ENCODE measurements at places on chromosomes 11 and 22.

DNA sequence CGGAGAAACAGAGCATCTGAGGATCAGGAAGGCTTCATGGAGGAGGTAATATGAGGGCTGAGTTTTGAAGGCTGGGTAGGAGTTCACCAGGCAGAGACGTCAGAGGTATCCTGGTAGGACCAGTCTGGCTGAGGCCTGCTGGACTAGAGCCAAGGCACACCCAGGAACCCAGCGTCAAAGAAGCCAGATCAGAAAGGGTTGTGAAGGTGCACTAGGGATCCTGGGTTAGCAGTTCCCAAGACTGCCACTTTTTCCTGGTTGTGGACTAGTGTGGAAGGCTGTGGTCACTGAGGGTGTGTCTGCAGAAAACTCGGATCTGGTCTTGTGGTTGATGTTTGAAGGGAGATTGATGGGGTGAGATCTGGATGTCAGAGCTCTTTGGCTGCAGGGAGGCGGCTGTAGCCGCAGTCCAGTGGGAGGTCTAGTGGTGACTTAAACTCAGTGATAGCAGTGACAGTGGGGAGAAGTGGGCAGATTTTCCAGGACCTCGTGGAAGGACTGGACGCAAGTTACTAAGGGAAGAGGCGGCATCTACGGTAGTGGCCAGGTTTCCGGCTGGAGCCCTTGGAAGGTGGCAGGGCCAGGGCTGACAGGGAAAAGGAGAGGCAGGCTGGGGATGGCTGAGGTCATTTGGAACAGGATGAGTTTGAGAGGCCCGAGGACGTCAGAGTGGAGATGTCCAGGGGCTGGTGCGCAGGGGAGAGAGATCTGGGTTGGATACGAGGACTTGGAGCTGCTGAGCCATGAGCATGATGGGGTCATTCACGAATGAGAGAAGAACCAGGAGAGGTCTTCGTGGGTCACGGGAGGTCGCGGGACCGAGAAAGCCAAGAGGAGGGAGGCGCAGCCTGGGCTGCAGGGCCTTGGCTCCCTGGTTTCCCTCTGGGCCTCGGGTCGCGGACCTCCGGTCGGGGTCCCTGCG, 10.9 kb downstream of the RELA start:
- DNase-seq: no peak

DNA sequence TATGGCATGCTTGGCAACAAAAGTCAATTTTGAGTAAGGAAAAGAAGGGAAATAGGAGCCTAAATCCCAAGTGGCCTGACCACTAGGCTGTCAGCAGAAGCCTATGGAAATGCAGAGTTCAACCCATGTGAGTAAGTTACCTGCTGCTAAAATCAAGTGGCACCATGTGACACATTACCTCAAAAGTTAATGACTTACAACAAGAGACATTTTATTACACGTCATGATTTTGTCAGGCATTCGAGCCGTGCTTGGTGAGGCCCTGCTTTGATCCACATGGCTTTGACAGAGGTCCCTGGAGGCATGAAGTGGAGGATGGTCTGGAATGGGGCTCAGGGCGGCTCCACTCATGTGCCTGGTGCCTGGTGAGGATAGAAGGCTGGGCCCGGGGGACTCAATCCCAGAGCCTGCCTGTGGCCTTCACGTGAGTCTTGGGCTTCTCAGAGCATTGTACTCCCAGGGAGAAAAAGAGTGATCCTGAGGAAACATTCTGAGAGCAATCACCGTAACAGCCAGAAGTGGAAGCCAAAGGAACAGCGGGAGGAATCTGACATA, 339.1 kb upstream of the B3GAT1 start:
- DNase-seq: no peak

- DNase-seq: no peak
Observed at GRCh38 chr11:76233196-76233921, 27.1 kb upstream of the WNT11 start.

DNA sequence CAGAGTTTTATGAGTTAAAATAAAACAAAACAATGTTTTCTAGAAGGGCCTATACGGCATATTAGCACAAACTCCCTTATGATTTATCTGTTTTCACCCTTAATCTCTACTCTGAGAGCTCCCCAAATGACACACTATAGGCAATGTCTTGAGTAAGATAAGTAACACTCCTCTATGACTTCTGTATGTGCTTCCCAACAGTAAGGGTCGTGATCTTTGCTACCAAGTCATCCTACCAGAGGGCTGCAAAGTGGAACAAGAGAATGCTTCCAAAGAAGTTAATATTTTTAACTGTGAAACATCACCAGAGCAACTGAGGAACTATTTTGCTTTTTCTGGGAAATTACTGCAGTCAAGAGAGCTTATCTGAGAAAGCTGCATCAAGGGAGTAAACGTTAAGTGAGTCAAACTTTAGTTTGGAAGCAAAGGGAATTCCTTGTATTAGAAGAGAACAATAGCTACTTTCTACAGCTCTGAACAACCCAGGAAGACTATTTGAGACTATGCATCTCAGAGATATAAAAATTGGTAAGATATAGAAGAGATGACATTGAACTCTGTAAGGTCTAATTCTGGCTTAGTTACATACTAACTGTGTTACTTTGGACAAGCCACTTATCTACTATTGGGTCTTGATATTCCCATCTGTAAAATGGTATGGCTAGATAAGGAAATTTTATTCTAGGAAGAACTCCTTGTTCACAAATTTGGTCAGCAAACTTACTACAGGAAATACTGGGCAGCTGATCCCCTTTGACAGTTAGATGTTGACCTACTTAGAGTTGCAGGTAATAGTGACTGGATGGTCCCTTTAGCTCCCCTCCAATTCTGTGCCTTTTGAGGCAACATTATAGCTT, 43.7 kb upstream of the CCDC34 start:
- no peak for DNase-seq

GRCh38 chr11:112541140-112542046, 280.7 kb upstream of the PLET1 start:
- DNase-seq: no peak

DNA sequence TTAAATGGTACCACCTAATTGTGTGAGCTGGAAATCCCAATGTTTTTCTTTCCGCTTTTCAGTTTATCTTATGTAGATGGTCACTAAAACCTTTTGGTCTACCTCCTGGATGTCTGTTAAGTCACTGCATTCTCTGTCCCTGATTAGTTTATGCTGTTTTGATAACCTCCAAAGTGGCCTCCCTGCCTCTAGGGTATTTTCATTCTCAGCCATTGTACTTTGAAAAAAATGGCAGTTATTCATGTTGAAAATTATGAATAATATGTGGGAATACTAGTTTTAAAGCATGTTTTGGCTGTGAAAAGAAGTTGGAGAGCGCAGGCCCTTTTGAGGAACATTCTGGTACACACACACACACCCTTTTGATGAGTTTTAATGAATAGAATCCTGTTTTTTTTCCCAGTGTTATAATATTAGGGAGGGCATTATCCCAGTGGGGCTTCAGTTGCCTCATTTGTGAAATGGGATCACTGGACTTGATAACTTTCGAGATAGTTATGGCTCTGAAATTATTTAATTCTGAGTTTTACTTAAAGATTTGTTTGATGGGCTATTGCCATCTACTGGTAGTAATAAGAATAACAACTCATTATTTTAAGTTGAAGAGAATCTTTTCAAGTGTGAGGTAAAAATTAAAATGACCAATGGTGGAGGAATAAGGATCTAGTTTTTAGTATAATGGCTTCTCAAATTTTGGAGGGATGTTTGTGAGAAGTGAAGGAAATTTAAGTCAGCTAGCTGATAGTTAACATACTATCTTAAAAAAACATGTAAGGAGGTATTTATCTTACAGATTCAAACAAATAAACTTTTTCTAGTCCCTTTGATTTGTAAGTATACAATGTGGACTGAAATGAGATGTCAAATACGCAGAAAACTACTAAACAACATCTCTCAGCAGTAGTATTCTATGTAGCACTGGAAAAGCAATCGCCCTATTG, 3.9 kb downstream of the FDX1 start:
- DNase-seq: peak; percentile 25

DNA sequence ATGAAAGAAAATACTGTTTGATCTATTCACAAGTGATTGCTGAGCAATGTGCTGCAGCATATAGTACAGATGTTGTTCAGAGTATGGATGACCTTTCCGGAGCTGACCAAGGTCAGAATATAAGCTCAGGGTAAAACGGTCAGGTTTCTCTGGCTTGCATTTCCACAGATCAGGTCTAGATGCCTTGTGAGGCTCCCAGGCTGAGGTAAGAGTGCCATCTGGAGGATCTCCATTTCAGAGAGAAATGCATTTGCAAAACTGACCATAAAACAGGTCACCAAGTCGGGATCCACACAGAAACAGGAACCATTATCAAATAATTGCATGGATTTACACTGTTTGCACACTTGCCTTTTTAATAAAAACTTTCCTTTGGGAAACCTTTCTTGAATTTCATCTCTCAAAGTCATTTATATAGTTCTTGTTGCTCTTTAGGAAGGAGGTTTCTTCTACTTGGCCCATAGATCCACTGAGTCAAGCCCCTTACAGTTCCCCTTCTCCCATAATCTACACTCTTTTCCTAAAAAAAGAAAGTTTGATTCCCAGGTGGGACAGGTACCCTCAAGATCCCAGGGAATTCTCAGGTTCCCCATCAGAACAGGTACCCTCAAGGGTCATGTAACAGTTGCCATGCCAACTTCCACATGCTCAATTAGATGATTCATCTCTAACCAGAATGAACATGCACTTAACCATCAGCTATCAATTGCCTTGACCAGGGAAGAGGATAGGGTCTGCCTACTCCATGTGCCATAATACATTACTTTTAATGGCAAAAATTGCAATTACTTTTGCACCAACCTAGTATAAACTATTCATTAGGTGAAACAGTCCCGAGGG, 25.0 kb upstream of the TMPRSS5 start:
- peak; percentile 60 for DNase-seq

DNA sequence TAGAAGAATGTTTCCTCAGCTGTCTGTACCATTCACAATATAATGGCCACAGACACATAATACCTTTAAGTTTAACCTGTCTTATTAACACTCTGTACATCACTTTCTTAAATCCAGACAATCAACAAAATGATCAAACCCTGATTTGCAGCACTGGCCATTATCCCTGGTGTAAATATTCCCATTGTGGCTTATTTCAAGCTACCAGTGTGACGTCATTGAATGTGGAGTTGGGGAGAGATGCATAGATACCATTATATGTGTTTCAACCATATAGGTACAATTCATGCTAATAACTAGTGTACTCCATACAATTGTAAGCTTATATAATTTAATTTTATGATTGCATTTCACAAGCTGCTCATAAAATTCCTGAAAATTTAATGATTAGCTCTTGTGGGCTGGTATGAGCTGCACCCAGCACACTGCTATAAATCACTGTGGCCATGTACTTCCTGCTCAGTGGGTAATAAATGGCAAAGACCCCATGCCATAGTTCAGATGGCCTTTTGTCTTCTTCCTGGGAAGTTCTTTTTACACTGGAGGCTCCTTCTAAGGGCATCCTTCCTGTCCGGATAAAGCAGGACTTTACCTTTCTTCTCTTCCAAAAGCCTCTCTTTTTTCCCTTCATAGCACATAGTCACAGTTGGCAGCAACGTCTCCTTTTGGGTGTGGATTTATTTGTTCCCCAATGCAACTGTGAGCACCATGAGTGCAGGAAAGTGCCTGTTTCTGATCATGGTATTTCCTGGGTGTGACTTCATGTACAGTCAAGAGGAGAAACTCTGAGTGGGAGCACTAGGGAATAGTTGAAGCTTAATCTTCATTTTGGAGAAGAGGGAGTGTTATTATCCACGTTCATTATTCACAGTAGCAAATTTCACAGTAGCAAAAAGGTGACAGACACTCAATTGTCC, 87.8 kb downstream of the MIAT start:
- no peak for DNase-seq

GRCh38 chr11:25910086-25910485, 421.8 kb upstream of the ANO3 start:
- DNase-seq: no peak

GRCh38 chr11:36360826-36361415, 64.8 kb downstream of the PRR5L start:
- DNase-seq: no peak

- no peak for DNase-seq
Observed at GRCh38 chr11:74019860-74020259, 11.0 kb upstream of the UCP3 start.

DNA sequence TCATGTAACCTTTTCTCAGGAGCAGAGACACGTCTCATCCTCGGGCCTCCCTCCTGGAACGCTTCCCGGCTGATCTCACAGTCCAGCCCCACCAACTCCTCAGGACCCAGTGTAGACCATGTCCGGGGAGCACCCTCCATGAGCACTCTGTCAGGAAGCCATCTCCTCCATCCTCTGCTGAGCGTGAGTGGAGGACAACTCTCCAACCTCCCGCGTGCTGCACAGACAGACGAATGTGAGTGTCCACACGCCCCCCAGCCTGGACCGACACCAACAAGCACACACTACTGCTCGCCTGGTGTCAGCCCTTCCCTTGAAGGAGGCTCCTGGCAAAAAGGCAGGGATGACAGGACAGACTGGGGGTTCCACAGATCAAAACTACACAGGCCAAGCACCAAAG, 86.6 kb downstream of the SHANK2 start:
- no peak for DNase-seq

DNA sequence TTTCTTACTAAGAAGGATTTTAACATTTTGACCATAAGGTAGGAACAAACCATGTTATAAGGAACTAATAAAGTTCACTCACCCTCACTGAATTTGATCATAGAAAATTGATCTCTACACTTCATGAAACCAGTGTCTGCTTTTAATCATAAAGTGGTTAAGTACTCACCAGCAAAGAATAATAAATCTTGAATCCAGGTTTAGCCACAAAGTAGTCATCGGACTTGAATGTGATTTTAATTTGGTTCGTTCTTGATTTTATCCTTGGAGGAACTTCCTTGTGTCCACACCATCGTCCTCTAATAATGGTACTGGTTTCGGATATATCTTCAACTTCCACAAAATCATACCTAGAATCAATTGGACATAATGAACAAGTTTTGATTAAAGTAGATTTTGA, 40.5 kb upstream of the DDI1 start:
- no peak for DNase-seq

GRCh38 chr22:23103199-23103954, 33.1 kb downstream of the GNAZ start:
- DNase-seq: no peak
